Posterior vena cava (tissue), 2 donors: ENCODE measurements at places on chromosomes 3 and 15. TPM values are rescaled to one million over a fixed set of nuclear protein-coding genes. Genes with fewer than 3 reads are reported as not detected.

DNA sequence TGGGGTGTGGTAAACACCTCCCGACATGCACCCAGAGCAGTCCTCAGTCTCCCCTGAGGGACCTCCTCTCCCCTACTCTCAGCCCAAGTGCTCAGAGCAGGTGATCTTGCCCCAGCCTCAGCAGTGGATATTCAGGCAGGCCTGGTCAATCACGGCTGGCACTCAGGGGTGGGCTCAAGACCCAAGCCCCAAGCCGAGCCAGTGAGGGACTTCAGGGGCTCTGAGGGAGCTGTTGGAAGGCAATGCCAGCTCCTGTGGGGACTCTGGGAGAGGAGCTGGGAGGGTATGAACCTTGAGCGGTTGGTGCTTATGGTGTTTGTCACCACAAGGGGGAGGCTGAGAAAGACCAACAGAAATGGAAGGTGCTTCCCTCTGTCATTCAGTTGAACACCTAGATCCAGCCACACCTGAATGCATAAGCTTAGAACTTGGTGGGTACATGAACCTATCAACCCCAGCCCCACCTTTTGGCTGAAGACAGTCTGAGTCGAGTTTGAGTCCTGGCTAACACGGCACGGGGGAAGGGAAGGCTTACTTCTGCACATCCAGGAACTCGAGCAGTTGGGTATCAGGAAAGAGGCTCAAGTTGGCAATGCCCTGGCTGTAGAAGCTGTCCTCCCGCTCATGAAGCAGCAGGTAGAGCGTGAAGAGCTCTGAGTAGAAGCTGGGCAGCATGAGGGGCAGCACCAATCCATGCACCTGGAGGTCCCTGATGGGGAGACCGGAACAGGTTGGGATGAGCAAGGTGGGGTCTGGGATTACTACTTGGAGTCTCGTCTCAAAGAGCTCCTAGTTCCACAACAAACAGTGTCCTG lies 19.2 kb downstream of the ALS2CL start:
- DNase-seq: peak; percentile 68

Gene SCAANT1
- not detected for total RNA-seq

Gene PRICKLE2
- 34.9 TPM for total RNA-seq

DNA sequence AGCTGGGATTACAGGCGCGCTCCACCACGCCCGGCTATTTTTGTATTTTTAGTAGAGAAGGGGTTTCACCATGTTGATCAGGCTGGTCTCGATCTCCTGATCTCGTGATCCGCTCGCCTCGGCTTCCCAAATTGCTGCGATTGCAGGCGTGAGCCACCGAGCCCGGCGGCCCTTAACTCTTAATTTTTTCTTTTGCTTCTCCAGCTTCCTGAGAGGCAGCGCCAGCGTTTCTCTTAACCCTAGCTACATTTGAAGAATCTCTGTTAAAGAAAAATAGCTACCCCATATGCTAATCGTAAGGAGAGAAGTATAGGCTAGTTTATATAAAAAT lies 465 bp upstream of the GK5 start:
- no peak for DNase-seq

- peak; percentile 37 for DNase-seq
Measured at GRCh38 chr3:126446301-126446700, 29.4 kb downstream of the ZXDC start.

DNA sequence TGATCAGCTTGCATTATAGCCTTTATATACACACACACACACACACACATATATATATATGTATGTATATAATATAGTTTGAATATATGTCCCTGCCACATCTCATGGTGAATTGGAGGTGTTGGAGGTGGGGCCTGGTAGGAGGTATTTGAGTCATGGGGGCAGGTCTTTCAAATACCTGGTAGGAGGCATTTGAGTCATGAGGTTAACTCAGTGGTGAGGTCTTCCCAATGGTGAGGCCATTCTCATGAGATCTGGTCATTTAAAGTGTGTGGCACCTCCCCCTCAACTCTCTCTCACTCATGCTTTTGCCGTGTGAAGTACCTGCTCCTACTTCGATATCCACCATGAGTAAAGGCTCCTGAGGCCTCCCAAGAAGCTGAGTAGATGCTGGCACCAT lies 27.5 kb upstream of the FHIT start:
- no peak for DNase-seq

- DNase-seq: peak; percentile 22
Measured at GRCh38 chr3:38353151-38353550, 6.6 kb downstream of the XYLB start.

DNA sequence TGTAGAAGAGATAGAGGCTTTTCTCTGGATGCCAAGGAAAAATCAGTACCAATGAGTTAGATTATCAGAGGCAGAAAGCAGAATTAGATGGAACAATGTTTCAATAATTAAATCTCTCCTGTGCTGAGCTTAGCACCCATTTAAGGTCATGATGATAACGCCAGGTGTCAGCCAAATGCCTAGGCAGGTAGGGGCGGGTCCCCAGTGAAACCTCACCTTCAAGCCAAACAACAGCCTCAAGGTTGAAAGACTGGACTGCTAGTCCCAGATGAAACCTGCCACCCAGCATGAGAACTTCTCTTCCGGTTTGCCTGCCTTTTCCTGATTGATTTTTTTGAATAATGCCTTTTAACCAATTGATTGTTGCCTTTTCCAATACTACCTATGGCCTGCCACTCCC lies 363.0 kb downstream of the PLOD2 start:
- no peak for DNase-seq

- DNase-seq: no peak
Measured at GRCh38 chr3:128999102-128999501, 2.0 kb upstream of the EFCC1 start.

Gene CPA3
- 7.1 TPM for total RNA-seq

DNA sequence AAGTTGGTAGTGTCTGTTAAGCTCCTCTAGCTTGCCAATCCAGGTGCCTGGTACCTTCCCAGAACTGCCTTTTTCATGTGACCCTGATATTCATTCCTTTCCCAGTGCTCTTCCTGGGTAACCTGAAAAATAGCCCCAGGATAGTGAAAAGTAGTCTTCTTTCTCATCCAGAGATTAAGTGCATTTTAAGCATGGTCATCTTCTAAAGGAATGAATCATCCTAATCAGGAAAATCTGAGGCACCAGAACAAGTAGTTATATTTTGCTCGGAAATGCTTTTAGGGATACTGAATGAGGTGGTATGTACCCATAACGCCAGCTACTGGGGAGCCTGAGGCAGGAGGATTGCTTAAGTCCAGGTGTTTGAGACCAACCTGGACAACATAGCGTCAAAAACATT lies 23.1 kb upstream of the PDCD6IP start:
- no peak for DNase-seq

GRCh38 chr3:10753964-10754363 lies 62.1 kb upstream of the SLC6A11 start:
- DNase-seq: no peak

DNA sequence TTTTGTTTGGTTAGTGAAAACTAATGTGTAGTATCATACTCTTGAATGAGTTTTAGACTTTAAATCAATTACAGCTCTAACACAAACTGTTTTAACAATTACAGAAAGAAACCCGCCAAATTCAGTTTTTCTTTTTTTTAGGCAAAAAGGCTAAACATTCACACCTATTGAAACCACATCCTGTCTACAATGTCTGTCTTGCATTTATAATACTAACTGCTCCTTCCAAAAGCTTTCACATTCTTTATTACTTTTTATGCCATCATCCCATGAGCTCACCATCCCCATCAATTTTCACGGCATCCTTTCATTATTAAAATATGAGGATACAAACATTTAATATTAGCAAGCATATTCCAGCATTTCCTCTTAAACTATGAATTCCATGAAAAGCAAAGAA lies 593.3 kb downstream of the FOXP1 start:
- no peak for DNase-seq

GRCh38 chr3:53643757-53644156 lies 149.3 kb downstream of the CACNA1D start:
- no peak for DNase-seq

DNA sequence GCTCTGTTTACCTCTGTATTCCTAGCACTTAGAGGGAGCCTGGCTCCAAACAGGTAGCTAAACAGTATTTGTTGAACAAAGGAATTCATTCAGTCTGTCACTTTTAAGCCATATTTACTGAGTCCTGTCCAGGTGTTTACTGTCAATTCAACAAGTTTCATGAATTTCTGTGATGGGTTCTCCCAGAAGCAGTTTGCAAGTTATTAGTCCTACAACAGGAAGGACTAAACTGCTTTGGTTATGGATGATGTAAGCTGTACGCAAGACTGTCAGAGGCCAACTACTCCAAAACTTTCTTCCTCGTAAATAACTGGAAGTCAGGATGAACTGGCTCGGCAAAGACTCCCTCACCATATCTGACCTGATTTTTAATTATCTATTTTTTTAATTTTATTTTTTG lies 25.1 kb downstream of the STIMATE start:
- DNase-seq: no peak

Gene EPHA6
- 1.1 TPM for total RNA-seq

GRCh38 chr15:40365016-40365415 lies 7.0 kb downstream of the DISP2 start:
- DNase-seq: no peak

Gene GALNT15
- total RNA-seq: 62.2 TPM

Gene LRRC2
- 5.7 TPM for total RNA-seq

Gene ANKUB1
- not detected for total RNA-seq

- no peak for DNase-seq
Measured at GRCh38 chr3:43884581-43884980, 193.8 kb downstream of the ABHD5 start.

GRCh38 chr3:188468196-188468595 lies 314.2 kb downstream of the LPP start:
- DNase-seq: no peak

Gene ANKDD1A
- 17.1 TPM for total RNA-seq

Gene SEMA4B
- 21.1 TPM for total RNA-seq

- DNase-seq: no peak
Measured at GRCh38 chr15:32700501-32701150, 17.2 kb upstream of the GREM1 start.

DNA sequence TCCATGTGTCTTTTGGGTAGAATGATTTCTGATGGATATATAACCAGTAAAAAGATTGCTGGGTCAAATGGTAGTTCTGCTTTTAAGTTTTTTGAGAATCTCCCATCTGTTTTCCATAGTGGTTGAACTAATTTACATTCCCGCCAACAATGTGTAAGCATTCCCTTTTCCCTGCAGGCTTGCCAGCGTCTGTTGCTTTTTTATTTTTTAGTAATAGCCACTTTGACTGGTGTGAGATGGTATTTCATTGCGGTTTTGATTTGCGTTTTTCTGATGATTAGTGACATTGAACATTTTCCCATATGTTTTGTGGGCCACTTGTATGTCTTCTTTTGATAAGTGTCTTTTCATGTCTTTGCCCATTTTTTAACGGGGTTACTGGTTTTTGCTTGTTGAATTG lies 36.3 kb upstream of the MB21D2 start:
- DNase-seq: no peak

Gene CYP1A2
- total RNA-seq: not detected

Gene XCR1
- total RNA-seq: 0.37 TPM

Gene PP2D1
- total RNA-seq: not detected

GRCh38 chr3:183220828-183221227 lies 32.2 kb upstream of the B3GNT5 start:
- no peak for DNase-seq

DNA sequence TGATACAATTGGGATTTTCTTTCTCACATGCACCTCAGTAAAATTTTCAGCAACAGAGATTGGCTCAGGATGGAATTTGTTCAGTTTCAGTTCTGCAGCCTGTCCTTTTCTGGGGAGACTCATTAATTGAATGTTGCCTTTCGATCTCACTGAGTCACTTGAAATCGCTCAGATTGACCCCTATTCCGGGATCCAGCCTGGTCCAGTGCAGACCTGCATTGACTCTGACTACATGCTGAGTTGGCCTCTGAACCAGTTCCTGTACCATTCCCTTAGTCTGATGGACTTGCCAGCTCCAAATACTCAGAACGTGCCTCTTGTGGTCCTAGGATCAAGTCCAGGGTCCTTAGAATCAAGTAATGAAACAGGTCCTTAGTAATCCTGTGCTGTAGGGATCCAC lies 9.4 kb downstream of the IGF1R start:
- DNase-seq: peak; percentile 24

Gene SHISA5
- total RNA-seq: 147 TPM

Gene DPP8
- 35.6 TPM for total RNA-seq

Gene TTLL13
- total RNA-seq: not detected

Gene GPR62
- total RNA-seq: not detected

- no peak for DNase-seq
Measured at GRCh38 chr3:117011687-117012250, 302.2 kb downstream of the TUSC7 start.

Gene PEX5L
- total RNA-seq: 0.10 TPM

GRCh38 chr3:125109536-125109925 lies 53.7 kb upstream of the HEG1 start:
- no peak for DNase-seq

Gene ETFA
- 98.4 TPM for total RNA-seq

DNA sequence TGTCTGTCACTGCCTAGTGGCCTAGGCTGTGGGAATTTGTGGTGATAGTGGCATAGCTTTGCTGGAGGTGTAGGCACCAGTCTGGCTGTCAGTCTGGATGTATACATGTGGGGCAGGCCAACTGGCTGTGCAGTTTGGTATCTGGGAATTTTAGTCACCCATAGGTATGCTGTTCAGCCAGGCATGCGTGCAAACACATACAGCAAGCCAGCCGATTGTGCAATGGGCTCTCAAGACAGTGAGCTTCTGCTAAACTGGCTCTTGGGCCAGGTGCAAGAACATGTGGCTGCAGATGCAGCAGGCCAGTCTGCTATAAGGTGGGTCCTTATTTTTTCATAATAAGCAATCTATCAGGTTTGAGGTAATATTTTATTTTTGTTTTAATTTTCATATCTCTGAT lies 87.1 kb upstream of the PLSCR5 start:
- DNase-seq: no peak

DNA sequence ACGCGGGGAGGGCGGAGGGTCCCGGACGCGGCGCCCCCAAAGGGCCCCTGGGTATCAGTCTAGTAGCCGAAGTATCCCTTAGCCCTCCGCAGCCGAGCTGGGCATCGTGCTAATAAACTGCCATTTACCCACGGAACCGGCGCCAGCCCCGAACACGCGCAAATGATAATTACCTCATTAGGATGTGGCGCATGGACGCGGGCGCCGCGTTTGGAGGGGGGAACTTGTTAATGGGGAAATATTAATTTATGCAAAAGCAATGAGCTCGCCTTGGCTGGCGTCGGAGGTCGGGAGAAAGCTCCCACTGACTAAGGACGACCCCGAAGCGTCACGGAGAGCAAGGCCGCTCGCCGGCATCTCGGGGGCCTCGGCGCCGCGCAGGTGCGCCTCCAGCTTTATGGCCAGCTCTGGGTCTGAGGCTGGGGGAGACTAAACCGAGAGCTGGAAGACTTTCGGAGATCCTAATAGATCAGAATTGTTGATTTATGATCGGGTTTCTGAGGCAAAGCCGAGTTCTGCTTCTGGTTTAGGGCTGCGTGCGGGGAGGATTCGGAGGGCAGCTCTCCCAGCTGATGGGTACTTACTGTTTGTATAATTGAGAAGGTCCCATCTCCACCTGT lies 474 bp upstream of the FEZF2 start:
- no peak for DNase-seq

Gene NKTR
- 78.0 TPM for total RNA-seq

- peak; percentile 68 for DNase-seq
Measured at GRCh38 chr3:184382326-184383032, 2.6 kb downstream of the CHRD start.

- DNase-seq: no peak
Measured at GRCh38 chr3:155634121-155634719, 110.7 kb downstream of the PLCH1 start.

GRCh38 chr3:46089237-46090011 lies 62.1 kb upstream of the XCR1 start:
- DNase-seq: peak; percentile 88
